CD4-positive, alpha-beta T cell (primary cell): ENCODE measurements at places on chromosomes 16 and 17.

DNA sequence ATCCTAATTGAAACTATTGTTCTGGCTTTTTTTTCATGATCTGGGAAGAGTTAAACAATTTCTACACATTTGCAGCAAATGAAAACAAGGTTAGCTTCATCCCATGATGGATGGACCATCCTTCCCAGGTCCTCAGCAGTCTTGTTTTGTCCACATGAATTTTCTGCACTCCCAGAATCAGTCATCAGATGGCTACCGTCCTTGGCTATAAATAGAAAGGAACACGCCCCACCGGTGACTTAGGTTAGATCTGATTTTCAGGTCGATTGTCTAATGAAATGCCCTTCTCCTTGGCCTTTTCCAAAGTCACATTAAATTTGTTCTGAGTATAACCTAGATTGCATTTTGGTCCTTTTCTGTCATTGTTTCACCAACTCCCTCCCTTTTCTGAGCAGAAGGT, 41.4 kb upstream of the NOL11 start:
- no peaks in the 10 kb centered on the region for H3K27me3 ChIP-seq
- H3K27ac ChIP-seq: no peak overlapping the region
- H3K36me3 ChIP-seq: peaks cover 50% of the 10 kb centered on the region

DNA sequence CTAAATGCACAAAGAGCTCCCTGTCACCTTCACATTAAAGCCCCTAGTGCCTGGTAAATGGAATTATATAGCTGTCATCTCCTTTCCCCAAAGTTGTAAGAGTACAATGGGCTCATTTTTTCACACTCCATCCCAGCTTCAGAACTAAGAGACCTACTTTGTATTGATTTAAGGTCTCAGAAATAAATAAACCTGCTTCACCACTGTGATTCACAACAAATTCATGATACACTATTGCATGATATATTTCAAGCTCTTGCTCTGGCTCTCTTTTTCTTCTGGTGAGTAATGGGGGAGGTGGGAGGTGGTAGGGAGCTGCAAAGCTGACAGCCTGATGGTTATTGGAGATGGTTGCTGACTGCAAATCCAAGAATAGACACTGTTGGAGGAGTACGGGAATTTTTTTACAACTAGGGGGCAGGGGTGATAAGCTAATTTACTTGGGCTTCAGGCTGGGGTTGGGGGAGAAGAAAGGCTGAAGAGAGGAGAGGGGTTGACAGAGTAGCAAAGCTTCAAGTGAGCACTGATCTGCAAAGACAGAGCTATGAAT, 189.9 kb downstream of the AATF start:
- no peaks in the 10 kb centered on the region for H3K4me1 ChIP-seq
- no peak overlapping the region for H3K27ac ChIP-seq
- H3K36me3 ChIP-seq: no peaks in the 10 kb centered on the region
- H3K4me3 ChIP-seq: no peak overlapping the region
- no peak for DNase-seq

DNA sequence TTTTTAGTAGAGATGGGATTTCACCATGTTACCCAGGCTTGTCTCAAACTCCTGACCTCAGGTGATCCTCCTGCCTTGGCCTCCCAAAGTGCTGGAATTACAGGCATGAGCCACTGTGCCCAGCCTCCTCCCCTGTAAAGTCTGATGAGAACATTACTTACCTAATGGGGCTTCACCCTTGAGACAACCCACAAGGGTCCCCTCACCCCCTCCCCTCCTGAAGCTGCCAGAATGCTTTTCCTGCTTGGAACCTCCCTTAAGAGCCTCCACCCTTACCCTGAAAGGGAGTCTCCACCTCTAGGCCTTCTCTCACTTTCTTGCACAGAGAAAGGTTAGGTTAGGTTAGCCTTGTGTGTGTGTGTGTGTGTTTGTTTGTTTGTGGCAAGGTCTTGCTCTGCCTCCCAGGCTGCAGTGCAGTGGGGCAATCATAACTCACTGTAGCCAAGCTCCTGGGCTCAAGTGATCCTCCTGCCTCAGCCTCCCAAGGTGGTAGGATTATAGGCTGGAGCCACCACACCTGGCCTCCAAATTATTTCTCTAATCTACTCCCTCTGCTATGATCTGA, 8.9 kb downstream of the SLC5A11 start:
- H3K4me3 ChIP-seq: no peak overlapping the region
- H3K27me3 ChIP-seq: no peaks in the 10 kb centered on the region
- no peak for DNase-seq
- no peaks in the 10 kb centered on the region for H3K36me3 ChIP-seq
- H3K27ac ChIP-seq: no peak overlapping the region
- H3K4me1 ChIP-seq: no peaks in the 10 kb centered on the region

DNA sequence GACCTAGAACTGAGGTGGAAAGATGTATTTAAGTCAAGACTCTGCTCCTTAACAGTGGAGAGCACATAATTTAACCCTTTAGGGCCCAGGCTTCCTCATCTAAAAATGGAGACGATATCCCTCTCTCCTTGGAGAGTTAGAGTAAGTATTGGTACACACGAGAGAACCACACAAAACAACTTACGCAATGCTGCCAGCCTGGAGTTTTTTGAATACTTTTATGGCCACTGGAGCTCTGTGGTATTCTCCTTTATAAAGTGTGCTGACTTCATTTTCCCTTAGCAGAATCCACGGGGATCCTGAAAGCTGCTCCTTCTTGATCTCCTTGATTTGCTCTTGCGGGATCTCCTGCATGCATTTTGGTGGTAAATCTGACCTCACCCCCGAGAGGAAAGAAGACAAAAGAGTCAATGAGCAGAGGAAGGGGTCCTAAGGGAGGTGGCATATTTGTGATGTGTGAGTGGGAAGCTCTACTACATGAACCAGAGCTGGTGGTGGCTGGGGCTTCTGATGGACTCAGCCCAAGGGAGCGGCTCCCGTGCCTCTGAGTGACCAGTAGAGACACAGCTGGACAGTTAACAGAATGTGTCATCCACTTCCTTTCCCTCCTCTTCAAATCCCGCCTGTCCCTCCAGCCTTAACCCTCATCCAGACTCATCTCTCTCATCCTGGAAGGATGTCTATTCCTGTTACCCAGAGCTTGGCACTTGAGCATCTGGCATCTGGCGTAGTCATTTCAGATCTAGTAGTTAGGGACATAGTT, 9.4 kb downstream of the MLKL start:
- no peak overlapping the region for H3K27ac ChIP-seq
- peaks cover 70% of the 10 kb centered on the region for H3K36me3 ChIP-seq
- no peak overlapping the region for H3K4me3 ChIP-seq
- no peak for DNase-seq
- no peaks in the 10 kb centered on the region for H3K27me3 ChIP-seq

- no peak for DNase-seq
- H3K27ac ChIP-seq: no peak overlapping the region
- no peaks in the 10 kb centered on the region for H3K36me3 ChIP-seq
- no peaks in the 10 kb centered on the region for H3K27me3 ChIP-seq
Observed at GRCh38 chr17:65959630-65960029, 232.3 kb downstream of the CEP112 start.

DNA sequence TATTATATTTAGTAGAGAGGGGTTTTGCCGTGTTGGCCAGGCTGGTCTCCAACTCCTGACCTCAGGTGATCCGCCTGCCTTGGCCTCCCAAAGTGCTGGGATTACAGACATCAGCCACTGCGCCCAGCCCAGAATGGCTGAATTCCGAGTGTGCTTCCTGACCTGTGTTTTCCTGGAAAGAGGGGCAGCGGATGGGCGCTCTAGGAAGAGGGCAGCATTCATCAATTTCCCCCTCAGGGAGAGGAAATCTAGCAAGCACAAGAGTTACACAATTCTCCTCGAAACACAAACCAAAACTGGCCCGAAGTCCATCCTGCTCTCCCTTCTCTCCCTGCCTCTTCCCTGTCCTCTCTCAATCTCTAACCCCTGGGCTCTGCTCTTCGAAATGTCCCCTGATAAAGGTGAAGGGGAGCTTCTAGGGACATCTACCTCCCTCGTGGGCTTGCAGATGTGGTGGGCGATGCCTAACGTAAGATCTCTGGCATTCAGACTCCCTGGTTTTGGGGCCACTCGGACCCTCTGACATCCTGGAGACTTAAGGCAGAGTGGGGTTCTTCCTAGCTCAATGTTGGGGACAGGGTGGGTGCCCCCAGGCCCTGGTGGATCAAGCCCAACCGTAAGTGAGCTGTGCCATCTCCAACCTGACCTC, 1.0 kb downstream of the IL27 start:
- H3K27me3 ChIP-seq: no peaks in the 10 kb centered on the region
- DNase-seq: no peak
- H3K27ac ChIP-seq: no peak overlapping the region
- H3K4me3 ChIP-seq: no peak overlapping the region

GRCh38 chr16:563072-563644, 3.0 kb downstream of the PRR35 start:
- H3K4me1 ChIP-seq: peaks cover 30% of the 10 kb centered on the region
- DNase-seq: no peak
- H3K27me3 ChIP-seq: peaks cover 24% of the 10 kb centered on the region
- H3K27ac ChIP-seq: no peak overlapping the region

DNA sequence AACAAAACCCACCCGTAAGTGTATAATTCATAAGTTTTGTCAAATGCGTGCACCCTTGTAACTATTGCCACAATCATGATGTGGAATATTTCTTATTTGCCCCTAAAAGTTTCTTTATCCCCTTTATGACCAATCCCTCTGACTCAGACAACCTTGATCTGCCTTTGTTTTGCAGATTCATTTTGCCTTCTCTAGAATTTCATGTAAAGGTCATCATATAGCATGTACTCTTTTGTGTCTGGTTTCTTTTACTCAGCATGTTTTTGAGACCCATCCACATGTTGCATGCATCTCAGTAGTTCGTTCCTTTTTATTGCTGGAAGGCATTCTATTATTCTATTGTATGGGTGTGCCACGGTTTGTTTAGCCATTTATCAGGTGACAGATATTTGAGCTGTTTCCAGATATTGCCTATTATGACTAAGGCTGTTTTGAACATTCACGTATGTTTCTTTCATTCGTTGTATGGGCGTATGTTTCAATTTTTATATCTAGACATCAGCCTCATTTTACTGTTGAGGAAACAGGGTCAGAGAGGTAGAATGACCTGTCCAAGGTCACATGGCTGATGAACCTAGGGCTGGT, 192.4 kb downstream of the RAB11FIP4 start:
- H3K4me1 ChIP-seq: peaks cover 11% of the 10 kb centered on the region
- no peaks in the 10 kb centered on the region for H3K27me3 ChIP-seq
- no peak overlapping the region for H3K4me3 ChIP-seq
- no peak for DNase-seq
- no peak overlapping the region for H3K27ac ChIP-seq

DNA sequence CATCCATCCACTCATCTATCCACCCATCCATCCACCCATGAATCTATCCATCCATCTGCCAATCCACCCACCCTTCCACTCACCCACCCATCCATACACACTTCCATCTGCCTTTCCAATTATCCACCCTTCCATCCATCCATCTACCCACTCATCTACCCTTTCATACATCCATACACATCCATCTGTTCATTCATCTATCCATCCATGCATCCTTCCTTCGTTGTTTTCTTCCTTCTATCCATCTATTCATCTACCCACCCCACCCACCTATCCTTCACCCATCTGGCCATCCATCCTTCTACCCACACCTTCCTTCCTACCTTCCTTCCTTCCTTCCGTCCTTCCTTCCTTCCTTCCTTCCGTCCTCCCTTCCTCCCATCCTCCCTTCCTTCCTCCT, 106.1 kb downstream of the WWOX start:
- H3K4me1 ChIP-seq: no peaks in the 10 kb centered on the region
- no peak overlapping the region for H3K4me3 ChIP-seq
- H3K27ac ChIP-seq: no peak overlapping the region

GRCh38 chr16:31265329-31266245, 5.8 kb downstream of the ITGAM start:
- H3K27ac ChIP-seq: no peak overlapping the region
- no peaks in the 10 kb centered on the region for H3K36me3 ChIP-seq
- no peak overlapping the region for H3K4me3 ChIP-seq
- peaks cover 18% of the 10 kb centered on the region for H3K4me1 ChIP-seq
- DNase-seq: no peak
- H3K27me3 ChIP-seq: no peaks in the 10 kb centered on the region

GRCh38 chr17:71902894-71903506, 217.8 kb upstream of the SOX9 start:
- H3K4me1 ChIP-seq: no peaks in the 10 kb centered on the region
- H3K27ac ChIP-seq: no peak overlapping the region
- H3K4me3 ChIP-seq: no peak overlapping the region
- no peaks in the 10 kb centered on the region for H3K27me3 ChIP-seq
- no peak for DNase-seq

DNA sequence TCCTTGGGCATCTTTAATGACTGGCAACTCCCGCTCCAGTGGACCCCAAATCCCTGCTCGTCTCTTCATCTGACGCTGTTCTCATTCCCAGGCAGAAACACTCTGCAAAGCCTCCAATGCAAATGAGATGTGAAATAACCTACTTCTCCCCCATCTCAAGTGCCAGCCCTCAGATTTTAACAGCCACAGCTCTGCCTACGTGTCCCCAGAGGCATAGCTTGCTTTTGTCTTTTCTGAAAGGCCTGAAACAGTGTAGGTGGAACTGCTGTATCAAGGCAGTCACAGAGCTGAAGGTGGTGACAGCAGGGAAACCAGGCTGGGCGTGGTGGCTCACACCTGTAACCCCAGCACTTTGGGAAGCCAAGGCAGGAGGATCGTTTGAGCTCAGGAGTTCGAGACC, 14.7 kb downstream of the RPH3AL start:
- H3K4me3 ChIP-seq: no peak overlapping the region
- H3K36me3 ChIP-seq: no peaks in the 10 kb centered on the region
- peaks cover 35% of the 10 kb centered on the region for H3K4me1 ChIP-seq
- no peak overlapping the region for H3K27ac ChIP-seq
- no peaks in the 10 kb centered on the region for H3K27me3 ChIP-seq
- DNase-seq: no peak

DNA sequence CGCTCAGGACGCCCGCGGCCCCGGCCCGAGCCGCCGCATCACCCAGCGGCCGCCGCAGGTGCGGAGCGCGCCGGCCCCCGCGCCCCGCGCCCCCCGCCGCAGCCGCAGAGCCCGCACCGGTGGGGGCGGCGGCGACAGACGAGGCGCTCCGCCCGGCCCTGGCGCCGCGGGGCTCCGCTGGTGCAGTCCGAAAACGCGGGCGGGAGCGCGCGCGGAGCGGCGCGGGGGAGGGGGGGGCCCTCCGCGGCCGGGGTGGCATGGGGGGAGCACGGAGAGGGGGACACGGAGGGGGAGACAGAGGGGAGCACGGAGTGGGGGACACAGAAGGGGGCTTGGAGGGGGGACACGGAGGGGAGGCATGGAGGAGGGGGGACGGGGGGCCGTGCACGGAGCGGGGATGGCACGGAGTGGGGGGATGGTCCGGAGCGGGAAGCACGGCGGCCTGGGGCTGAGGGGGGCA, at the start of gene AATK:
AATK (minus strand) TSS at position 189 of the 460 bp plus-strand sequence. CDS start 229 bp downstream, outside the sequence.
- H3K36me3 ChIP-seq: no peaks in the 10 kb centered on the region
- H3K4me3 ChIP-seq: no peak within 1 kb of the TSS
- peaks cover 11% of the 10 kb centered on the region for H3K4me1 ChIP-seq
- no peak within 1 kb of the TSS for H3K27ac ChIP-seq

- H3K36me3 ChIP-seq: peaks cover 67% of the 10 kb centered on the region
- H3K27me3 ChIP-seq: no peaks in the 10 kb centered on the region
- no peak overlapping the region for H3K4me3 ChIP-seq
- H3K4me1 ChIP-seq: no peaks in the 10 kb centered on the region
Observed at GRCh38 chr16:70151391-70151790, 22.2 kb upstream of the CLEC18C start.
